ENCODE measurements at places on chromosomes 7 and 10. TPM values are rescaled to one million over a fixed set of nuclear protein-coding genes. Genes with fewer than 3 reads are reported as not detected.

Gene PLEKHS1
- total RNA-seq = 0.21 TPM

Gene ENTPD1
- total RNA-seq = 77.8 TPM

DNA sequence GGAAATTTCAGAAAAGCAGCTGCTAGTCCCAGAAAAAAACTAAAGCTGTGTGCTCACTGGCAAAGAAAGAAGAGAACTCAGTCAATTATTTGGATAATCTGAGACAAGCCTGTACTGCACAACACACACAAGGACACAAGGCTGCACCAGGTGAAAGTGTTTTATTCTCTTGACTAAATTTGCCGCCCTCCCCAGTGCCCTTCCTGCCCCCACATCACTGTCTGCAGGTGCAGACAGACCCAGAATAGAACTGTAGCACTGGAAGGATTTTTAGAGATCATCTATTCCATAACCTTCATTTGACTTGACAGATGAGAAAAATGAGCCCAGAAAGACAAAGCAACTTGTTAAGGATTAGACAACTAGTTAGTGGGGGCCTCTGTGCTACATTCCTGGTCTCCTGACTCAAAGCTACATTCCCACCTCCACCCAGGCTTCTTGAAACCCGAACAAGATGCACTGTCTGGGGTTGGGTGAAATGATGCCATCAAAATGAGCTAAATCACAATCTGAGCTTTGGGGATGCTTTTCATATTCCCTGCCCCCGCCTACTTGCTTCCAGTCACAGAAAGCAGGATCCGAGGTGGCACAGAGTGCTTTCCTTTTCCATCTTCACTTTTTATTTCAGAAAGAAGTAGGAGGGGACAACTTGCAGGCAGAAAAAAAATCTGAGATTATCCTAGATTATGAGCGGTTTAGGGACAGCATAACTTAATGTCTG lies 5.2 kb upstream of the VAX1 start:
- no peaks in the 10 kb centered on the region for H3K36me3 ChIP-seq
- H3K4me3 ChIP-seq = no peak overlapping the region
- H3K27me3 ChIP-seq = peaks cover 2% of the 10 kb centered on the region
- no peak overlapping the region for H3K27ac ChIP-seq
- no peaks in the 10 kb centered on the region for H3K4me1 ChIP-seq

DNA sequence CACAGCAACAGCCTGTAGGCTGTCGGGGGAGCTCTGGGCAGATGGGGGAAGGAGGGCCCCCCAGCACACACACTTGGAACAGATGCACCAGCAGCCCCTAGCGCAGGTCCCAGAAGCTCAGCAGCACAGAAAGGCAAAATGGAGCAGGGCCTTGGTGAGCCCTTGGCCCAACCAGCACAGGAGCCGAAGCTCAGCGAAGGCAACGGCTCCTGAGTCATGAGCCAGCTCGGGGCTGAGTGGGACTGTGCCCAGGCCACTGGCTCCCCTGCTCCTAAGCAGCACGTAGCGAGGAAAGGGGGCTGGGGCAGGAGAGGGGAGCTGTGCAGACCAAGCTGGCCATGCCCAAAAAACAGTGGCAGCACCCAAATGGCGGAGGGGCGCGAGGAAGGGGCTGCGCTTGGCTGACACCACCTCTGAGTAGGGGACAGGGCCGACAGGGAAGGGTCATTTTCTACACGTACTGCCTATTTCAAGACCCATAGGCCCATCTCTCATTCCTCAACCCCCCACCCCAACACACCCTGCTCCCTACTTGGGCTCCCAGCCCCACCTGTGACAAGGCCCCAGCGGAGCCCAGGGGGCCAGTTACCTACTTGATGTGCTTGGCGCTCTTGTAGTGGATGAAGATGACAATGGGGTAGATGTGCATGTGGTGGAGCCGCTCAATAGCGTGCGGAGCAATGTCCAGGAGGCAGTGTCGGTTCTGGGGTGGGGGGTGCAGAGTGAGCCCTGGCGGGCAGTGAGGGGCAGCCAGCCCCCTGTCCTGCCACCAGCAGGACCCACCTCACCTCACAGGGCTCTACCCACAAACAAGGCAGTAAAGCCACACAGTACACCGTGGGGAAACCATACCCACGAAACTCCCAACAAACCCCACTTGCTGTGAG lies 132.1 kb downstream of the DLG5 start:
- no peaks in the 10 kb centered on the region for H3K4me1 ChIP-seq
- DNase-seq = peak; percentile 30
- no peak overlapping the region for H3K27ac ChIP-seq
- no peak overlapping the region for H3K4me3 ChIP-seq
- H3K27me3 ChIP-seq = no peaks in the 10 kb centered on the region

GRCh38 chr10:92064506-92064905 lies 140.9 kb downstream of the BTAF1 start:
- no peaks in the 10 kb centered on the region for H3K36me3 ChIP-seq
- no peak for DNase-seq
- H3K4me3 ChIP-seq = no peak overlapping the region
- H3K27ac ChIP-seq = no peak overlapping the region
